RCC 7860 (cell line): ENCODE measurements at places on chromosomes 16 and 17.

GRCh38 chr17:68832109-68832802, 122.9 kb downstream of the ABCA8 start:
- DNase-seq: no peak

GRCh38 chr17:37791447-37792399, 46.9 kb upstream of the HNF1B start:
- peak; percentile 21 for DNase-seq

- no peak for DNase-seq
Observed at GRCh38 chr16:13032911-13033310, 131.5 kb downstream of the SHISA9 start.

- no peak for DNase-seq
Observed at GRCh38 chr17:58335779-58336455, 7.3 kb upstream of the TSPOAP1 start.

DNA sequence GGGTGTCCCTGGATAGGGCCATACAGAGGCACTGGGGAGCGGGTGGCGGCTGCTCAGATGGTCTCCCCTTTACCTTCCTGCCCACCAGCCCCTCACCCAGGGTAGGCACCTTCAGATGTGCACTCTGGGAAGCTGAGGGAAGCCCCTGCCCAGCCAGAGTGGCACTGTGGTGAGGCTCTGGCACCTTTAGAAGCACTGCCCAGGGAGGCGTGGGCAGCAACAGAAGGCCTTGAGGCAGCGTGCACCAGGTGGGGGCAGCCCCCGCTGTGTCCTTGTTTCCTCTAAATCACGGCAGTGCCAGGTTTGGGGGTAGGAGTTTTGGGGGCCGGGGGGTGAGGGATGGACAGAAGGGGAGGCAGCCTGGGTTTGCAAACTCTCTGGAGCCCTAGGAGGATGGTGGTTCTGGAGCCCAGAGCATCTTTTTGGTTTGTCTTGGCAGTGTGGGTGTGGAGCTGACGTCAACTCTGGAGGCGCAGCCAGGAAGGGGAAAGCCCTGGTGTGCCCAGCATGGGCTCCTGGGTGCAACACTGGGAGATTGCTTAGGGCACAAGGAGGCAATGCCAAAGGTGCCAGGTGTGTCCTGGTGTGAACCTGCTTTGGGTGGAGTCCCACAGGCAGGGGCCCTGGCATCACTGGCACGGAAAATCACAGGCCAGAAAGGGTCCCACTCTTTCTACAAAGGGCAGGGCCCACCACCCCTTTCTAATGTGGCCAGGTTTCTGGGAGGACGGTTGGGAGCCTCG, 23.1 kb upstream of the CDC42EP4 start:
- no peak for DNase-seq

- DNase-seq: no peak
Observed at GRCh38 chr17:12536021-12536420, 129.7 kb upstream of the MYOCD start.

- DNase-seq: no peak
Observed at GRCh38 chr17:11511696-11512095, 86.6 kb upstream of the DNAH9 start.

DNA sequence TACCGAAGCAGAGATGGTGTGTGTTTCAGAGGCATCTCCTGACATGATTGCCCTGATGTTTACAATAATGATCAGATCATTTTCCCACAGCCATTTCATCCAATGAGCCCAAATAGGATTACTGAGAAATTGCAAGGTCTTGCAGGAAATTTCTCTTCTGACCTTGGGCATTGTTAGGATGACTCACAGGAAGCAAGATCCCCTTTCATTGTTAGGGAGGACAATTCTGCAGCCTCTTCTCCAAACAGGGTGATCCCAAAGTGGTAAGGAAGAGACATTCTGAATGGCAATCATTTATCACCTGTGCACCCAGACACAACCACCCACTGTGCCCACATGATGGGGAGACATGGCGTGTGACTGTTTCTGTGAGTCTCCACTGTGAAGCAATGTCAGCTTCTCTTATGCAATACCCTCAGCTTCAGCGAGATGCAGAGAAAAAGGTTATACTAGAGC, 306.7 kb upstream of the XYLT1 start:
- DNase-seq: no peak

DNA sequence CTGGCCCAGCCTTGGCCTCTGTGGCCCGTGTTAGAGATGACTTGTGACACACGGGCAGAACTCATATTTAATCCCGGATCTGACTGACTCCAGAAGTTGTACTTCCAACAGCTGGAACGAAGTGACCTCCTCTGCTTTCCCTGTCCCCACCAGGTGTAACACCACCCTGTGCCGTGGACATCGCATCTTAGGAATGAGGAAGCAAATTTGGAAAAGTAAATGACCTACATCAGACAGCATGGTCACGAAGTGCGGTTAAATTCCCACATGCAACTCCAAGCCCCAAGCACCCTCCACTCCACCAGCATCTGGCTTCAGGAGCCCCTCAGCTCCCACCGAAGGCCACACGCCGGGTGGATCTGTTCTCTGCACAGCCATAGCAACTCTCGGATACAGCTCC, 2.9 kb downstream of the TK1 start:
- no peak for DNase-seq

- no peak for DNase-seq
Observed at GRCh38 chr17:80087346-80088265, 13.8 kb upstream of the GAA start.

GRCh38 chr16:11016524-11016988, 72.2 kb downstream of the CLEC16A start:
- no peak for DNase-seq

DNA sequence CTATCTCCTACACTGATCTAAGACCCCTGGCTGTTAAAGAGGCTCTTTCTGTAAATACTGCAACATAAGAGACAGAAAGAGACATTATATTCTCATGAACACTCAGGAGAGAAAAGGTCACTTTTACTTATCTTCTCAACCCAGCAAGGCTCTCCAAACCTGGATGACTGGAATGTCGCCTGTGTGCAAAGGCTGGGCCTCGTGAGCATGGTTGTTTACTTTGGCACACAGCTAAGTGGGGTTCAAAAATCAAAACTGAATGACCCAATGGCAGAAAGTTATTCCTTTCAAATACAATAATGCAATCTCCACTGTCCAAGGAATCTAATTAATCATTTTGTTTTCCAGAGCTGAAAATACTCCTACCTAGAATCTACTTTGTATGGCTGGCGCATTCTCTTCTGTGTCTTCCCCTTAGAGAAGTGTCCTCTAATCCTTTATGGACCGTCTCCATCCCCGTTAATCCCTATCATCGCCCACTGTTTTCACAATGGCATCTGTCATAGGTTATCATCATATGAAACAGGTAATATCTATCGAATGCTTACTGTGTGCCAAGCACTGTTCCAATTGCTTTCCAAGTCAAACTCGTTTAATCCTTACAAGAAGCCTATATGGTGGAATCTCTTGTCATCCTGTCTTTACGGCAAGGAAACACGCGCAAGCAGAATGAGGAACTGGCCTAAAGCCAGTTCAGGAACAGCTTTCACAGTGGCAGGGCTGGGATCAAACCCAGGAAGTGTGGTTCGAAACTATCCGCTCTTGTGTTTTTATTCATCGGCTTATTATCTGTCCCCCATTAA, 1.3 kb downstream of the SLX4 start:
- DNase-seq: no peak

- no peak for DNase-seq
Observed at GRCh38 chr17:26766743-26767142, 527.2 kb upstream of the WSB1 start.

- no peak for DNase-seq
Observed at GRCh38 chr17:54405826-54406225, 494.8 kb upstream of the TOM1L1 start.

- DNase-seq: peak; percentile 89
Observed at GRCh38 chr17:41496803-41497484, 7.2 kb upstream of the KRT36 start.

- no peak for DNase-seq
Observed at GRCh38 chr16:64225696-64226095, 896.2 kb downstream of the CDH11 start.

GRCh38 chr16:56349086-56349415, 76.3 kb downstream of the AMFR start:
- DNase-seq: no peak

DNA sequence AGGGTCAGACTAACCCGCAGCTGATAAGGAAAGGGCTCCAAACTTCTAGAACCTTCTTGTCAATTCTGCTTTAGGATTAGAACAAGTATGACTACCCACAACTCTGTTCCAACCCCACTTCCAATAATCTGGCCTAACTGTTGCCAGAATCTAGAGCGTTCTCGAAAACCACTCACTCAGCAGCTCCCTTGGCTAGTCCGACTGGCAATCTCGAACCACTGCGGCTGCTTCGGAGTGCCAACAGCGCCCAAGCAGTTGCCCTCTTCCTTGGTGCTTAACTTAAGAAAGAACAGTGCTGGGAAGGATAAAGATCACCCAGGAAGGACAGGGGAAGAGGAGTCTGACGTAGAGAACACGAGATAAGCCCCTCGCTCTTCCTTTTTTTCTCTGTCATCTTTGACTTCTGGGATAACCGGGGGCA, 818 bp downstream of the DNAJC7 start:
- no peak for DNase-seq

GRCh38 chr16:19346335-19346922, 60.9 kb downstream of the CLEC19A start:
- no peak for DNase-seq
